Femur (tissue), 1 donor: ENCODE measurements at places on chromosomes 3 and 15.

GRCh38 chr15:88894819-88895767 lies at the start of gene HAPLN3:
Gene HAPLN3, minus strand, starts transcription at chr15:88895544. Its CDS starts 8,246 bp downstream, at chr15:88887298.
- DNase-seq: peak; percentile 62

DNA sequence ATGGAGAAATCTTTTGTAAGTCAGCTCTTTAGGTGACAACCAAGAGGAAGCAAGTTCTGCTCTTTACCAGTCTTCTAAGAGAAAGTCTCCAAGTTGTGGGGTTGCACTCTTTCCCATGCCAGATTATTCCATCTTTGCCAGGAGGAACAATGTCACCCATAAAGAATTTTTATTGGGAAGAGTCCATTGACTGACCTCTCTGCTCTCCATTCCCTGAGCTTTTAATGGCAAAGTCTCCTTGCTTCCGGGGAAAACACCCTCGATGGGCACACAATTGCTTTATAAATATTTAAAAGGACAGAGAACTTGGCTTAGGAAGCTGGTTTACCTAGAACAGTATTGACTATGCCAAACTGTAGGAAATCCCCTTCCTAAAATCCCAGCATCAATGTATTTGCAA lies 19.9 kb upstream of the UBE2E1 start:
- DNase-seq: no peak

DNA sequence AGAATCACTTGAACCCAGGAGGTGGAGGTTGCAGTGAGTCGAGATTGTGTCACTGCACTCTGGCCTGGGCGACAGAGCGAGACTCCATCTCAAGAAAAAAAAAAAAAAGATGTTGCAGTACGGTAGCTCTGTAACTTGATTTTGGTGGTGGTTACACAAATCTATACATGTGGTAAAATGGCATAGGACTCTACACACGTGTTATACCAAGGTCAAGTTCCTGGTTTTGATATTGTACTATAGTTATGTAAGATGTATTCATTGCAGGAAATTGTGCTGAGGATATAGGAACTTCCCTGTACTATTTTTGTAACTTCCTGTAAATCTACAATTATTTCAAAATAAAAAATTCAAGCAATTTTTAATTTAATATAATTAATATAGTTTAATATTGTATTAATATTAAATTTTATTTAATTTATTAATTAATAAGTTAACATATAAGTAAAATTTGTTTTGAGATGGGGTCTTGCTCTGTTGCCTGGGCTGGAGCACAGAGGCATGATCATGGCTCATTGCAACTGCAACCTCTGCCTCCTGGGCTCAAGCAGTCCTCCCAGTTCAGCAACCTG lies 9.9 kb downstream of the MYD88 start:
- no peak for DNase-seq

- no peak for DNase-seq
Measured at GRCh38 chr3:42960282-42960681, 18.8 kb upstream of the GASK1A start.

DNA sequence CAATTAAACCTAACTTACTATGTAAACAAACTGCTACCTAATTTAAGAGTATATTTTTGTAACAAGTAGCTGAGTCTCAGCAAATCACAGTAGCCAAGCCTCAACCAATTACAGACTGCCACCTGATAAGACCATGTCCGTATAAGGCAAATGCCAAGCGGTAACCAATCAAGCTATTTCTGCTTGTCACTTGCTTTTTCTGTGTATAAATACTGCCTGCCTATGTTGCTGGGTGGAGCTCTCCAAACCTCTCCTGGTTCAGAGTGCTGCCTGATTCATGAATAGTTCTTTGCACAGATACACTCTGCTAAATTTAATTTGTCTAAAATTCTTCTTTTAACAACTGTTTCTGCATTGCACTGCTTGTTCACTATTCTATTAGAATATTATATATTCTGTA lies 42.6 kb downstream of the ZNF148 start:
- no peak for DNase-seq

DNA sequence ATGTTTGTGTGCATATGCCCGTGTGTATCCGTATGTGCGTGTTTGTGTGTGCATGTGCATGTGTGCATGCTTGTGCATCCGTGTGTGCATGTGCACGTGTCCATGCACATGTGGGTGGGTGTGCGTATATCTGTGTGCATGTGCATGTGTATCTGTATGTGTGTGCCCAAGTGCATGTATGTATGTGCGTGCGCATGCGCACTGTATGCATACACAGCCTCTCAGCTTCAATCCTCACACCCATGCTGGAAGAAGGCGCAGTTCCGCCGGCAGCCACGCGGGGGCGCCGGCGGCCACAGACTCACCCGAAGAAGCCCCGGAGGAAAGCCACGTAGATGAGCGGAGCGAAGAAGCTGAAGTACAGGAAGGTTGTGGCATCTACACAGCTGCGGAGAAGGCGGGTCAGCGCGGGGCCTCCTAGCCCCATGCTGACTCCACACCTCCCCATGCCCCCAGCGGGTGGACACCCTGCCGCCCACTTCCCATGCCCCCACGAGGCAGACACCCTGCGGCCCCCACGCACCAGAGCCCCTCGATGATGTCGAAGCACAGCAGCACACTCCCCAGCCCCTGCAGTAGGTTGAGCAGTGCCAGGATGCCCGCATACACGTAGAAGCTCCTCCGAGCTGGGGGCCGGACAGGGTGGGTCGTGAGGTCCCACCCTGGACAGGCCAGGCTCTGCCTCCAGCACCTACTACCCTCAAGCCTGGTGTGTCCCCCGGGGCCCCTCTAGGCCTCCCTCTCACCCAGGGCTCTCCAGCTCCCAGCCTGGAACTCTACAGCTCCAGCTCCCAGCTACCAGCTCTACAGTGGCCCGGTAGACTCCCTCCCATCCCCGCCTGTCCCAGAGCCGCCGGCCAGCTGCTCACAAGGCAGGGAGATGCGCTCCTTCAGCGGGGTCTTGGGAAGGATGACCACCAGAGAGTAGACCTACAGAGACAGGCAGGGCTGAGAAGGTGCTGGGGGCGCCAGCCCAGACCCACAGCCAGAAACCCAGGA lies 15.4 kb downstream of the TPRA1 start:
- DNase-seq: peak; percentile 94

DNA sequence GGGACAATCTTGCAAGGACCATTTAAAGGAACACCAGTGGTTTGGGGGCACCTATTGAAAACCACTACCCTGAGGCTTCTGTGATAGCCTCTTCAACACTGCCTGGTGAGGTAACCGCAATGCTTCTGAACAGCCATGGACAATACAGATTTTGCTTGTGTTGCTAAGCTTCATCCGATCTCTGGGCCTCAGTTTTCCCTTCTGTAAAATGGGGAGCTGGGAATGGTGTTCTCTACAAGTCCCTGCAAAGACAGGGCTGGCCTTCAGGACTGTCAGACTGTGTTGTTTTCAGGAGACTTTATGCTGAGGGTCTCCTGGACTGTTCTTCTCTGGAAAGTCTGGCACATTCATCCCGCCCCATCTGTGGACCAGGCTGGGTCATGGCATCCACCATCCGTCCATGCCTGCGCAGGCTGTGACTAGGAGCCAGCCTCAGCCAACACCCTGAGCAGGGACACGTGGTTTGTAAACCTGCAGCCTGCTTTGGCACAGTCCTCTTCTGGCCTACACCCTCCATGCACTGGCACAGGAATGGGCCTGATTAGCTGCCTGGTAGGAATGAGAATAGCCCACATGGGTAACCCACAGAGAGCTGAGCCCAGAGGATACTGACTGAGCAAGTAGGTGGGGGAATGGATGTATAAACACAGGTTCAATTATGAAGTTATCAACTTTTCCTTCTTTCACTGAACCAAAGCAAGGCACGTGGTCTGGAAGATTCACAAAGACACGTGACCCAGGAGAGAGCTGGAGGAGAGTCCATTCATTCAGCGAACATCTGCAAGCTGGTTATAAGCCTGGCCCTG lies 55.3 kb downstream of the ROPN1B start:
- DNase-seq: no peak

DNA sequence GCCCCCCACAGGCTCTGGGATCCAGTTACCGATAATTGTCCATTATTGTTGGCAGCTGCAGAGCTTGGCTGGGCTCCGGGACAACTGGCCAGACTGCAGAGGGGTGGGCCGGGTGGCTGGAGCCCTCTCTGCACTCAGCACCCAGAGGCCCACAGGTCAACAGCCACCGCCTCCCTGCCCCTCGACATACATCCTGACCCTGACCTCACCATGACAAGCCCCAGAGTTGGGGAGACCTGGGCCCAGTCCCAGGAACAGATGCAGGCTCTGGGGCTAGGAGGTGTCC lies 22.4 kb downstream of the PTH1R start:
- peak; percentile 67 for DNase-seq

GRCh38 chr15:84807228-84807627 lies 9.9 kb upstream of the ALPK3 start:
- DNase-seq: no peak

DNA sequence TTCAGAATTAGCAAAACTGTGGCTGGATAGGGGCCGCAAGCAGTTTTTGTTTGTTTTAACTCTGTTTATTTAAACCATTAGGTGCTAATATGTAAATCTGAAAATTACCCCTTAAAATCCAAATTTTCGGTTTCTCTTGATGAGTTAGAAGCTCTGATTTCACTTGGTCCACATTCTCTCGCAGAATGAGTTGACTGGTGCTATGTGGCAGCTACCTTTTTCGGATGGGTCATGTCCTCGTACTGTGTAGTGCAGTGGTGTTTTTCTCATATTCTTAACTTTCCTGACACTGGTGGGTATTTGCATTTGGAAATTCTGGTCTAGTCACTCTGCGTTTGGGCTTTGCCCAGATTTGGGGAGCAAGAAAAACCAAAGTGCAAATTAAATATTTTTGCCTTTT lies 87.1 kb downstream of the DIPK2A start:
- DNase-seq: no peak

- DNase-seq: no peak
Measured at GRCh38 chr3:27986234-27986879, 255.1 kb upstream of the CMC1 start.

GRCh38 chr3:43647331-43648166 lies 25.7 kb upstream of the ANO10 start:
- no peak for DNase-seq

DNA sequence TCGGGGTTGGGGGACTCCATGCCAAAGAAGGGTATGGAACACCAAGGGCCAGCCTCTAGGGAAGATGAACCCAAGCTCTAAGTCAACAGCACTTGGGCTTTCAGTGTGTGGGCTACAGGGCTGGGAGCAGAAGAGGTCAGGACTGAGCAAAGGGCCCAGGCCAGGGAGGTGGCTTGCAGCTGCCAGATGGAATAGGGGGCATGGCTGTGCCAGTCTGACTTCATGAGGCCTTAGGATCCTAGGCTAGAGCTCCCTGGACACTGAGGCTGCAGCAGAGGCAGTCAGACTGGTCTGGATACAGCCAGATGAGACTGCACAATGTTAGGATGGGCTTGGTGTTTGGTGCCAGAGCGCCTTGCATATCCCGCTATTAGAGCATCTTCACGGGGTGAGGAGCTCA lies 3.8 kb downstream of the RASGRF1 start:
- no peak for DNase-seq

DNA sequence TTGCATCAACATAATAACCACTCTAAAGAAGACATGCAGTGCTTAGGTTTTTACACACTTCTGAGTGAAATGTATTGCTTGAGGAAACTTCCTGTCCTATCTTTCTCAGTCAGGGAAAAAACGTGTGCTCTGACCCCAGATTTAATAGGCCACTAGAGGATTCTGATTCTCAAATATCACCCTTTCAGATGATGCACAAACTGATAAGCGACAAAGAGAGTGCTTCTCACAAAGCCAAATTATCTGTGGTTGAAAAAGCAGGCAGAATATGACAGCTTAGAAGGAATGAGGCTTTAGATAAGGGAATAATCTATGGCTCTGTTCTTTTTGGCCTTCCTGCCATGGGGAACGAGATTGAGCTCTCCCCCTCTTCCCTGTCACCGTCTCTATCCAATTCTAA lies 583.4 kb upstream of the SGO1 start:
- DNase-seq: no peak

- no peak for DNase-seq
Measured at GRCh38 chr3:30646181-30646876, 39.9 kb downstream of the TGFBR2 start.

DNA sequence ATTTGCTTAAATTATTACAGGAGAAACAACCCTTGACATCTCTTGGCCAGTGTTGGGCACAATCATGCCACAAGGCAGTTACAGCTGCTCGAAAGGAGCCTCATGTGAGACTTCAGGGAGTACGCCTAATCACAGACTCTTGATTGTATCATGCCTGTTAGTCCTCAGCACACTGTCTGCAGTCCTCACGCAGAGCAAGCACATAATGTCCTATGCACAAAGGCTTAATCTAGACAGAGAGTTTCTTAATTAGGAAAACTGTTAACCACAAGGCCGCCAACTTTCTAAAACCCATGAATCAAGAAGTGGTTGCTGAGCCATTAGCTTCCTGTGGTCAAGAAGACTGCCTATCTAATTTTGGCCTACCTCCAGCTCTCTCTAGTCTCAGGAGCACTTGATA lies 172.0 kb downstream of the UNC13C start:
- DNase-seq: no peak

- DNase-seq: peak; percentile 60
Measured at GRCh38 chr3:126523745-126524428, at the start of gene CHST13. Gene CHST13, plus strand, starts transcription at chr3:126524155. Its CDS starts 178 bp downstream, at chr3:126524333.

DNA sequence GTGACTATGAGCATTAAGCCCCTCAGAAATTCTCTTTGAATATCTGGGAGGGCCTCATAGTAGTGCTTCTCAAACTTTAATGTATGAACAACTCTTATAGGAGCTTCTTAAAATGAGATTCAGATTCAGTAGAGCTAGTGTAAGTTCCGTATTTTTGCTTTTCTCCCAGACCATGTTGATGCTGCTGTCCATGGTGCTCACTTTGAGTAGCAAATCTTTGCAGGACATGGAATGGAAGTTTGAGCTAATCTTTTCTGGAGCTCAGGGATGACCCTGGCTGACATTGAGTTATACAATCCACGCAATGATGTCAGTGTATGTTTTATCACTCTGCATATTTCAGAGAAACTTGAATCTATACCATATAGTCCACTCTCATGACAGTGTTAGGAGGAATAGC lies 134.2 kb downstream of the OTOL1 start:
- no peak for DNase-seq

GRCh38 chr15:95016511-95017229 lies 785.3 kb downstream of the MCTP2 start:
- no peak for DNase-seq

- DNase-seq: no peak
Measured at GRCh38 chr3:140391061-140391460, 286.8 kb upstream of the TRIM42 start.

- no peak for DNase-seq
Measured at GRCh38 chr3:157404381-157404780, 32.3 kb upstream of the PTX3 start.
